HCT116 (cell line): ENCODE measurements at places on chromosomes 7 and 10. TPM values are rescaled to one million over a fixed set of nuclear protein-coding genes. Genes with fewer than 3 reads are reported as not detected.
A peak's percentile ranks its signal among the peaks of the same experiment; 100 is the strongest.

GRCh38 chr10:59901470-59901869 lies 4.9 kb downstream of the CCDC6 start:
- H3K36me3 ChIP-seq = no peaks in the 10 kb centered on the region
- H3K4me3 ChIP-seq = no peak overlapping the region
- DNase-seq = no peak
- peaks cover 9% of the 10 kb centered on the region; the same call in 1 of the 2 replicates for H3K4me1 ChIP-seq
- no peaks in the 10 kb centered on the region for H3K27me3 ChIP-seq

GRCh38 chr10:79273604-79274003 lies 73.7 kb upstream of the PPIF start:
- H3K4me3 ChIP-seq = no peak overlapping the region
- H3K36me3 ChIP-seq = no peaks in the 10 kb centered on the region
- no peak overlapping the region for H3K27ac ChIP-seq
- H3K27me3 ChIP-seq = no peaks in the 10 kb centered on the region
- DNase-seq = no peak

TMEM184A gene
- 34.8 TPM for total RNA-seq

SPDYE2 gene
- total RNA-seq = not detected

- no peak overlapping the region for H3K27ac ChIP-seq
- no peak overlapping the region for H3K4me3 ChIP-seq
- no peaks in the 10 kb centered on the region for H3K36me3 ChIP-seq
These were observed 824.2 kb upstream of the COBL start for GRCh38 chr7:52140851-52141250.

- H3K36me3 ChIP-seq = peaks cover 19% of the 10 kb centered on the region
- no peaks in the 10 kb centered on the region for H3K4me1 ChIP-seq
- no peak for DNase-seq
- no peaks in the 10 kb centered on the region for H3K27me3 ChIP-seq
- no peak overlapping the region for H3K27ac ChIP-seq
These were observed 17.2 kb downstream of the NODAL start for GRCh38 chr10:70424320-70424719.

DNA sequence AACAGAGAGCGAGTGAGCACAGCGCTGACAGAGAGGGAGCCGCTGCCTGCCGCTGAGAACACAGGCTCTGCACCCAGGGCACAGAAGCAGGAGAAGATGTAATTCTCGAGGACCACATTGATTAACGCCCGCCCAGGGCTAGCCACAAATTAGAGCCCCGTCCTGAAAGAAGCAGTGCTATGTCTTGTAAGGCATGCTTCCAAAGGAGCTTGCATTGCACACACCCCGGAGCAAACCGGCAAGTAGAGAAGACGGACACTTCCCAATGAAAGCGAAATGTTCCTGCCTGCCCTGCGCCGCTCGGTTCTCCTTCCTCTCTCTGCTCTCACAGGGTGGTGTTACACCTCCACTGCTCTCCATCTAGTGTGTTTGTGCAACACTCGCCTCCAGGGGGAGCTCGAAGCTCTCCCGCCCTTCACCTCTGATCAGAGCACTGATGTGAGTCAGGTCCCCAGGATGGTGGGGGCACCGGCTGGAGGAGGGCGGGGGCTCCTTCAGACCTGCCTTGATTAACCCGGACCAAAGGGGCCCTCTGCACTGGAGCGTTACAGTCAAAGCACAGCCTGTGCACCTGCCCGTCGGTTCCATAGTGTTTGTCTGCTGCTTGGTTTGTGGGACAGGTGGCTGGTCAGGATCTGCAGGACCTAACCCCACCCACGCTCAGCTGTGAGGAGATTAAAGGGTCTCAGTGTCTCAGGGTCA lies 316.5 kb downstream of the ADARB2 start:
- H3K27me3 ChIP-seq = peaks cover 16% of the 10 kb centered on the region; the same call in 1 of the 2 replicates
- H3K27ac ChIP-seq = no peak overlapping the region
- no peaks in the 10 kb centered on the region for H3K4me1 ChIP-seq

ZNF3 gene
- 28.2 TPM for total RNA-seq

DNA sequence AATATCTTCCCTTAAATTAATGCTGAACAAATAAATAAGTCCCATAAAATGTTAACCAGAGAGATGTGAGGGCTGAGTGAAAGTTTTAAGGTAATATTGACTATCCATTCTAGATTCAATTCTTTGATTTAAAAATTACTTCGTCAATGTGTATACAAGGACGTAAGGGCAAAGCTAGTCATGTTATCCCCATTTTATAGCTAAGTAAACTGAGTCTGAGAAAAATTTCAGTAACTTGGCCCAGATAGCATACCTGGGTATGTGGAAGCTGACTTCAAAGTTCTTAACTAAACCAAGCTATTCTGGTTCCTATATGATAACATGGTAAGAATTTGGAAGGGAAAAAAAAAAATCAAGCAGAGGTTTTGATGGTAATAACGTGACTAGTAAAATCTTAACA lies 72.4 kb downstream of the CADPS2 start:
- no peaks in the 10 kb centered on the region for H3K36me3 ChIP-seq
- no peak for DNase-seq
- H3K4me1 ChIP-seq = no peaks in the 10 kb centered on the region
- H3K27me3 ChIP-seq = no peaks in the 10 kb centered on the region
- no peak overlapping the region for H3K4me3 ChIP-seq

GRB10 gene
- total RNA-seq = 37.3 TPM

GPRIN2 gene
- 1.7 TPM for total RNA-seq

GRCh38 chr10:125411724-125412123 lies 251.4 kb upstream of the CTBP2 start:
- no peaks in the 10 kb centered on the region for H3K27me3 ChIP-seq
- H3K4me1 ChIP-seq = peaks cover 8% of the 10 kb centered on the region; the same call in 1 of the 2 replicates
- no peak overlapping the region for H3K4me3 ChIP-seq
- DNase-seq = peak; percentile 16
- no peak overlapping the region for H3K27ac ChIP-seq
- H3K36me3 ChIP-seq = no peaks in the 10 kb centered on the region

IKZF5 gene
- 17.1 TPM for total RNA-seq

DNA sequence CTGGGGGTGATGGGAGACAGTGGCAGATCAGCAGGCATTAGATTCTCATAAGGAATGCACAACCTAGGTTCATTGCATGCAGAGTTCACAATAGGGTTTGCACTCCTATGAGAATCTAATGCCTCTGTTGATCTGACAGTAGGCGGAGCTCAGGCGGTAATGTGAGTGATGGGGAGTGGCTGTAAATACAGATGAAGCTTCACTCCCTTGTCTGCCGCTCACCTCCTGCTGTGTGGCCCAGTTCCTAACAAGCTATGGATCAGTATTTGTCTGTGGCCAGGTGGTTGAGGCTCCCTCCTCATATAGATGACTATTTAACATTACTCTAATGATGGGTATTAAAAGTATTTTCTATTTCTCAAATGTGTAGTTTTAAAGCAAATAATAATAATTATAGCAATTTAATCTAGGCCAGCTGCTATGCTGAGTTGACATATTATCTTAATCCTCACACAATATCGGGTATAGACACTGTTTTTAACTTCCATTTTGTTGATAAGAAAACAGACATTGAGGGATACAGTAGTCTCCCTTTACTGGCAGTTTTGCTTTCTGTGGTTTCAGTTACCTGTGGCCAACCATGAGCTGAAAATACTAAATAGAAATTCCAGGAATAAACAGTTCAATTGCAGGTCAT lies 39.9 kb downstream of the KIF20B start:
- no peaks in the 10 kb centered on the region for H3K27me3 ChIP-seq
- H3K27ac ChIP-seq = no peak overlapping the region
- no peak overlapping the region for H3K4me3 ChIP-seq
- no peak for DNase-seq
- H3K4me1 ChIP-seq = no peaks in the 10 kb centered on the region

GRCh38 chr10:89395141-89395540 lies 2.7 kb downstream of the IFIT1 start:
- no peaks in the 10 kb centered on the region for H3K27me3 ChIP-seq
- no peaks in the 10 kb centered on the region for H3K36me3 ChIP-seq
- peaks cover 2% of the 10 kb centered on the region; the same call in 1 of the 2 replicates for H3K4me1 ChIP-seq
- no peak for DNase-seq
- H3K4me3 ChIP-seq = no peak overlapping the region

DNA sequence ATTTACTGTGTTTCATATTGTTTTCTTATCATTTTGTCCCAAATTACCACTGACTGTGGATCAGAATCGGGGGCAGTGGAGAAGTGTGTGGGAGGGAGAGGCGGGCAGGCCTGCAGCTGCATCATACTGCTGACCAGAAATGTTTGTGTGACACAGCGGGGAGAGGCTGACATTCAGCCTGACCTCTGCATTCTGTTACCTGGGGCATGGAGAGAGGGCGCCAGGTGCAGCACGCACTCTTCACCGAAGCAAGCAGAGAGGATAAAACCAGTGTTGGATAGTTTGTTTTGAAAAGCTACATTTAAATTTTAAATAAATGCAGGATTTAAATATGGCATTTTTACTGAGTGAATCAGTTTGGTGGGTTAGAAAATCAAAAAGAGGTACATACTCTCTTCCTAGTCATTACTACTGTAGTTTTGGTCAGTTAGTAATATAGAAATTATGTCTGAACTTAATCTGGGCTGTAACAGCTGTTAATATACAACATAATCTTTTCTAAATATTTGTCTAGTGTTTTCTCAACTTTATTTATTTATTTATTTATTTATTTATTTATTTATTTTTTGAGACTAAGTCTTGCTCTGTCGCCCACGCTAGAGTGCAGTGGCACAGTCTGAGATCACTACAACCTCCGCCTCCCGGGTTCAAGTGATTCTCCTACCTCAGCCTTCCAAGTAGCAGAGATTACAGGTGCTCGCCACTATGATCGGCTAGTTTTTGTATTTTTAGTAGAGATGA lies 8.8 kb upstream of the STMP1 start:
- H3K36me3 ChIP-seq = peaks cover 4% of the 10 kb centered on the region; the same call in 1 of the 2 replicates
- H3K27ac ChIP-seq = no peak overlapping the region
- no peak overlapping the region for H3K4me3 ChIP-seq
- no peaks in the 10 kb centered on the region for H3K27me3 ChIP-seq
- DNase-seq = no peak

GRCh38 chr7:157503229-157503628 lies 166.4 kb downstream of the DNAJB6 start:
- no peak overlapping the region for H3K4me3 ChIP-seq
- H3K27me3 ChIP-seq = no peaks in the 10 kb centered on the region
- no peaks in the 10 kb centered on the region for H3K36me3 ChIP-seq

PDK4 gene
- total RNA-seq = 2.1 TPM
